IgD-negative memory B cell (primary cell): ENCODE measurements at places on chromosomes 11 and 22. TPM values are rescaled to one million over a fixed set of nuclear protein-coding genes. Genes with fewer than 3 reads are reported as not detected.

Gene C22orf15
- polyA plus RNA-seq: not detected

Gene CSF2RB
- 17.6 TPM for polyA plus RNA-seq

Gene TBX10
- not detected for polyA plus RNA-seq

Gene OR52L1
- not detected for polyA plus RNA-seq

Gene GRIA4
- polyA plus RNA-seq: not detected

Gene FAM180B
- polyA plus RNA-seq: not detected

Gene RASD2
- polyA plus RNA-seq: not detected

Gene DEPDC5
- polyA plus RNA-seq: 30.7 TPM

Gene DNAJB7
- 0.09 TPM for polyA plus RNA-seq
